Breast epithelium (tissue), 4 donors: ENCODE measurements at places on chromosomes 5 and 9. TPM values are rescaled to one million over a fixed set of nuclear protein-coding genes. Genes with fewer than 3 reads are reported as not detected.

The EXD3 gene
- 7.7 TPM for total RNA-seq

The SHOC1 gene
- total RNA-seq: not detected

The SPATA31A3 gene
- not detected for total RNA-seq

The NME5 gene
- total RNA-seq: 3.9 TPM

The IL9 gene
- total RNA-seq: not detected

The TMEM250 gene
- 26.1 TPM for total RNA-seq

The DIRAS2 gene
- total RNA-seq: not detected

The HBEGF gene
- 4.3 TPM for total RNA-seq

The FOXD4L5 gene
- total RNA-seq: not detected

The DDX4 gene
- total RNA-seq: not detected

The NIPAL4 gene
- 0.29 TPM for total RNA-seq

The SPINK1 gene
- 1.6 TPM for total RNA-seq

The PCDHB15 gene
- total RNA-seq: 1.6 TPM

The PCDHGB1 gene
- 2.7 TPM for total RNA-seq

The KCNT1 gene
- total RNA-seq: not detected

The LCN15 gene
- not detected for total RNA-seq

The INSYN2B gene
- total RNA-seq: not detected

The MZB1 gene
- total RNA-seq: not detected

The TSLP gene
- 0.66 TPM for total RNA-seq

The PTGES gene
- total RNA-seq: 21.8 TPM

The WASHC1 gene
- total RNA-seq: 3.7 TPM
